ENCODE measurements at places on chromosomes 7 and 10.

- no peak for DNase-seq
These were observed 99.8 kb upstream of the STRIP2 start for GRCh38 chr7:129334473-129334872.

GRCh38 chr10:72334825-72335393 is 19.8 kb downstream of the DNAJB12 start:
- DNase-seq: peak; percentile 77

DNA sequence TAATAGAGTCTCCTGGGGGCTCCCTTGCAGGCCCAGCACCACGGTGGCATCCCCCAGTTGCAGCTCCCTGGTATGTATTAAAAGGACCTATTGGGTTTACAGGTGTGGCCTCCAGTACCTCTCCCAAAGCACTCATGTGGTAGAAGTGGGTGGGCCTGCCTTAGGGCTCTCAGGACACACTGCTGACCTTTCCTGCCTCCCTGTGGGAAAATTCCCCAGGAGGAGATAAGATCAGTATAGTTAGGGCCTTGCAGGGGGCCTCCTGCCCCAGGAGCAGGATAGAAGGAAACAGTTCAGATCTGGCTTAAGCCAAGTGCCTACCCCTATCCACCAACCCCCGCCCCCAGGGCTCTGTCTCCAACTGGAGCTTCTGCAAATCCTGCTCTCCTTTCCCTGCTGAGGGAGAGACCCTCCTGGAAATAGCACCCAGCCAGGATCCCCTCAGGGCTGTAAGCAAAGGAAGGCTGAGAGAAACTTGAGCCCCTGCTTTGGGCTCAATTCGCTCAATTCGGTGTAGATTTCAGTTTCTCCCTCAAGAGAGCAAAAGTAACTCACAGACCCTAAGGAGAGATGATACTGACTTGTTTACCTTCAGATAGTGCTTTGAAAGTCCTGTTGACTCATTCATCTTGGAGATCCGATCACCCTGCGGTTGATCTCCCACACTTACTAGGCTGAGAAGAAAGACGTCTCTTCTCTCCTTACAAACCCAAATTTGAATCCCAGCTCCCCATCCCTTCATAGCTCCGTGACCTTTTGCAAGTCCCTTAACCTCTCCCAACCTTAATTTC is 130.6 kb downstream of the WDR11 start:
- DNase-seq: no peak

DNA sequence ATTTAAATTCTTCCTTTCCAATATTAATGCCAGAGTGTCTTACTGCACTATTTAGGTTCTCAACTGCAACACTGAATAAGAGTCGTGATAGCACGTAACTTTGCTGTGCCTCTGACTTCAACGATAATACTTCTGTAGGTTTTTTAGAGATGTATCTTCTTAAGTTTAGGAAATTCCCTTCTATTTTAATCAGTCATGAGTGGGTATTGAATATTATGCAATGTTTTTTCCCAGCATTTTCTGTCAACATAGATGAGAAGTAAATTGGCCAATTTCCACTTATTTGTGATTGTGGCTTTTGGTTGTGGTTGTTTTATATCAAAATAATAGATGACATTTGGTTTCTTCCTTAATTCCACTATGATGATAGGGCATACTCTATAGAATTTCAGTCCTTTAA is 6.7 kb upstream of the STK17A start:
- no peak for DNase-seq

DNA sequence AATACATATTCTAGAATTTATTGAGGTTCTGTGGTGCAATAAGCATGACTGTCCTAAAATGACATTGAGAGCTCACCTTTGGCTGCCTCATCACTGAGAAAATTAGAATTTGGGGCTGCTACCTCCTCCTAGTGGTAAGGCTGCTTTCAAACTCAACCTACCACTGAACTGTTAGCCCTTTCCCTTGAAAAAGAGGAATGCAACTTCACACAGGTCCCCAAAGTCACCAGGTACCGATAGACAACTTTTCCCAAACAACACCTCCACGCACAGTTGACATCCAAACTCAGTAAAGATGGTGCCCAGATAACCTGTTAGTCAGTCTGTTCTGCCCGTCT is 75.9 kb upstream of the SCIN start:
- DNase-seq: no peak

GRCh38 chr10:76329891-76330575 is 898.6 kb downstream of the LRMDA start:
- DNase-seq: no peak

DNA sequence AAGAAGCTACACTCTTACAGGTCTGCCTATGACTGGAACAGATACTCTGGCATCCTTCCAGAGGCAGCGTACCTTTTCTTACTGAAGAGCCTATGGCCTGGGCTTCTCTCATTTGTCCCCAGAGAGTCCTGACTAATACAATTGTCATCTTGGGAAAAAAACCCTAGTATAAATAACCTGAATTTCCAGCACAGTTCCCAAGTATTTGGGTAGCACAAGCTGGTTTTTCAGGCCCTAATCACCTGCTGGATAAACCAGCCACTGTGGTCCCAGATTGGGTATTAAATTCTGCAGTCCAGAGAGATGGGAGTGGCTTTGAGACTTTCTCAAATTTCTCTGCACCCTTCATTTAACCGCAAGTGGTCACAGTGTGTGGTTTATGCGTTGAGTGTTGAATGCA is 186.8 kb upstream of the NEBL start:
- DNase-seq: no peak

DNA sequence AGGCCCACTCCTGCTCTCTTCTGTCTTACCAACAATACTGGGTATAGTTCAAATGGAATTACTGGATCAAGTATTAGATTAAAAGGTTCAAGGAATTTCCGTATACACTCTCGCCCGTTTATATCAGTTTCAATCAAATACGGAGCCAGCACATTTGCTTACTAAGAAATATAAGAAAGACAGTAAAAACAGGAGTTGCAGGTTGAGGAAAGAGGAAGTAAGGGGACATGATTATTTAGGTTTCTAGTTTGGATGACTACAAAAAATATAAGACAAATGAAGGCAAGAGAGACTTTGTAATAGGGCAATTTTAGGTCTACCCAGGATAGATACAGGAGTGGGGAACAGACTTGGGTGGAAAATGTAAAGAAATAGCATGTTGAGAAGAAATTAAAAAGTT is 109.9 kb upstream of the ABI1 start:
- no peak for DNase-seq

DNA sequence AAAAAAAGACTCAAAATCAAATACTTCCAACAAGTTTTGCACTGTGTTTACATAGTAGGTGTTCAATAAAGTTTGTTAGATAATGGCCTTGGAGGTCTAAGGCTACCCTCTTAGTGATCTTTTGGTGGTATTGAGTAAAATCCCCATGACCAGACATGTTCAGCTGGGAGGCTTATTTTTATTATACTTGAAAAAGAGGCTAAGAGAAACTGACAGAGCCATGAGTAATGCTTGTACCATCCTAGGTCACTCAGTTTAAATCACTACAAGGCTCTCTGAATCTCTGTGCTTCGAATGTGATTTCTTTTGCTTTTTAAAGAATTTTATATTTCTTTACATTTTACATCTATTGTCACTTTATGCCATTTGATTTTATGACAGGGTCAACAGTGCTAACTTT is 90.5 kb downstream of the TWIST1 start:
- no peak for DNase-seq

DNA sequence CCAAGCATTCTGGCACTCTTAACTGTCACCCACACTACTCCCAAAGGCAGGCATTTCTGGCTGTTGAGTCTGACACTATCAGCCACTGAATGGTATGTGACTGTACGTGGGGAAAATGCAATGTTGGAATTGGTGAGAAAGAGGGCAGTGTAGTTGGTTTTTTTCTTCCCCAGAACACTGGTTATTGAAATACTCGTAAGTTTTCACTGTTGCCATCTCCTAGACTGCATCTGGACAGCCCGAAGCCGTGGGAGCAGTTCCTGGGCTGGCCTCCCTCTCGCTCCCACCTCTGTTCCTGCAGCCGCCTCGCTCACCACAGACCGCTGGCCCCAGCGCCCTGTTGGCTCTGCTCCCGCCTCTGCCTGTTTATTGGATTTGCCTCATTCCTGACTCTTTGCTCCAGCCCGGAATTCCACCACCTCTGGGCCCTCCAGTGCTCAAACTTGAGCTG is 5.7 kb downstream of the PLCE1 start:
- no peak for DNase-seq

- DNase-seq: no peak
These were observed 142.4 kb upstream of the BMPER start for GRCh38 chr7:33762911-33763306.

GRCh38 chr10:22999942-23000341 is 72.1 kb downstream of the ARMC3 start:
- DNase-seq: no peak

- DNase-seq: no peak
These were observed 60.7 kb downstream of the R3HCC1L start for GRCh38 chr10:98195120-98195519.

- peak; percentile 44 for DNase-seq
These were observed 580 bp downstream of the EEPD1 start for GRCh38 chr7:36153571-36154097.

- no peak for DNase-seq
These were observed 29.3 kb downstream of the LMTK2 start for GRCh38 chr7:98135984-98136383.

DNA sequence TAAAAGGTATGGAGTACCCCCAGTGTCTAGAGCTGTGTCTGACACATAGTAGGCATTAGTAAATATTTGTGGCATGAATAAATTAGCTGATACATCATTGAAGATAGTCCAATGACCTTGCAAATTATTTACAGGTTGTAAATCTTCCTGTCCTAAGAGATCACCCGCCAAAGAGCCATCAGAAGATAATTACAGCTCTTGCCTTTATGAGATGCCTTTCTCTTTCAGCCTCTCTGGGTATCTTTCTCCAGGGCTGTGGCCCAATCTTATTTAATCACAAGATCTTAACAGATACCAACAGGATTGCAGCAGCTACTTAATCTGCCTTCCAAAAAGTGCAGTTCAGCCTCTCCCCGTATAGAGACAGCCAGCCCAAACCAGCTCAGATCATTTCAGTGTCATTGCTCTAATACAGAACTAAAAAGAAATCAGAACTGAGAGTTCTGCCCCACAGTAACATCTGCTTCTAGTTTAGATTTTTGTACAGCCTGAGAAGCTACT is 41.5 kb downstream of the MYOF start:
- no peak for DNase-seq

DNA sequence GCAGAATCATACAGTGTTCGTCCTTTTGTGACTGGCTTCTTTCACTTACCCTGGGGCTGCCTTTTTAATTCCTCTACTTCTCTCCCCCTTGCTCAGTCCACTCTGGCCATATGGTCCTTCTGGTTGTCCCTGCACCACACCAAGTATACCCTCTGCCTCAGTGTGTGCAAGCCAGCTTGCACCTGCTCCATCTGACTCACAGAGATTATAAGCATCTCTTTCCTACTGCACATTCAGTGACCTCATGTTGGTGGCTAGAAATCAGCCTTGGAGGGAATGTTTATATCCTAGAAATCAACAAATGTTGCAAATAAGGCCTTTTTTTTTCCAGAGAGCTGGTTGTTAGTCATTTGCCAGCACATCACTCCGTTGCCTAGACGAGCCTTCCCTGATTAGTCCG is 67.5 kb upstream of the C10orf90 start:
- DNase-seq: no peak

DNA sequence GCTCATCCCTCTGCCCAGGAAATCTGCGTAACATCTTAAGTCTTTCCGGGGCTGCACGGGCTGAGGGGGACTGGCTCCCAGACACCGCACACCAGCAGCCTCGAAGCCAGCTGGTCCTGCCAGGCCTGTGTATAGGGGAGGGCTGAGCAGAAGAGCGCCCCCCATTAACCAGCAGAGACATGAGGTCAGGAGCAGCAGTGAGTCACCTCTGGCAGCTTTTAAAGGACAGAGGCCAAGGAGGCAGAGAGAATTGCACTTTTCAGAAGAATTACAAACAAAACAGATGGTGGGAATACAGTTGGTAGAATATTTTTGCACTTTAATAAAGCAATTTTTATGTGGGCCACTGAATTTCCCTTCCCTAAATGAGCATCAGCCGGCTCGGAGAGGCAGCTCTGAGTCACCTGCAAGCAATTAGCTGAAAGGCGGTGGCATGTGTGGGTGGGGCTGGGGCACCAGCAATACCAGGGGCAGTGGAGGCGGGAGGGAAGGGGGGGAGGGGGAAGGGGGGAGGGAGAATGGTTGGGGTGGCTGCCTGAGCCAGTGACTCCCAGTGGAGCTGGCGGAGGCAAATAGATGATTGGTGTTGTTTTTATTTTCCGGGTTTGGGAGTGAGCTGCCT is 39.1 kb downstream of the GOLGA7B start:
- DNase-seq: no peak

DNA sequence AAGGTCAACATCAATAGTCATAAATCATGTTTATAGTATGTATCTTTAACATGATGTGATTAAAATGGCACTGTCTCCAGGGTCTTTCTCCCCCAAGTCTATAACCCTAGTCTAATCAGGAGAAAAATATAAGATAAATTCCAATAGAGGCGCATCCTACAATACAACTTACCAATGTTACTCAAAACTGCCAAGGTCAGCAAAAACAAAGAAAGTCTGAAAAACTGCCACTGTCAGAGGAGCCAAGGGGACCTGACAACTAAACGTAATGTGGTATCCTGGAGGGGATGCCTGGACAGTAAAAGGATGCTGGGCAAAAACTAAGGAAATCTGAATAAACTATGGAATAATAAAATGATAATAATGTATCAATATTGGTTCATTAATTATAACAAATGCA is 63.9 kb downstream of the TPK1 start:
- DNase-seq: no peak

- DNase-seq: no peak
These were observed 64.2 kb upstream of the DKK1 start for GRCh38 chr10:52249850-52250395.

DNA sequence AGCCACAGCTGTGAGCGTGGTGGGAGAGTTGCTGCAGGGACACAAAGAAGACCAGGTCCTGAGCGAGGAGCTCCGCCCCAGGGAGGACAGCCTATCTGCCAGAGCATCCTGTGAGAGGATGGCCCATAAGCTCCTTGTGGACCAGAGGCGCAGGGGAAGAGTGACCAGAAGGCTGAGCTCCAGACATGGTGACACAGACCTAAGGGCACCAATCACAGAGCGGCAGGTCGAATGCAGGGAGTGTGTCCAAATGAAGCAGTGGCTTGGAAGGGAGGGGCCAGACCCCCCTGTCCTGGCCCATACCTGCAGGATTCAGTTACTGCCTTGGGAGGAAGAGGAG is 135.8 kb upstream of the TMEM72 start:
- no peak for DNase-seq

- no peak for DNase-seq
These were observed 526.1 kb downstream of the CALN1 start for GRCh38 chr7:71886046-71886445.

- DNase-seq: no peak
These were observed 310.7 kb downstream of the GALNT17 start for GRCh38 chr7:71442492-71443190.

GRCh38 chr10:27369880-27370279 is 129.3 kb upstream of the ACBD5 start:
- no peak for DNase-seq

GRCh38 chr7:12111422-12112405 is 99.4 kb upstream of the TMEM106B start:
- DNase-seq: peak; percentile 28

DNA sequence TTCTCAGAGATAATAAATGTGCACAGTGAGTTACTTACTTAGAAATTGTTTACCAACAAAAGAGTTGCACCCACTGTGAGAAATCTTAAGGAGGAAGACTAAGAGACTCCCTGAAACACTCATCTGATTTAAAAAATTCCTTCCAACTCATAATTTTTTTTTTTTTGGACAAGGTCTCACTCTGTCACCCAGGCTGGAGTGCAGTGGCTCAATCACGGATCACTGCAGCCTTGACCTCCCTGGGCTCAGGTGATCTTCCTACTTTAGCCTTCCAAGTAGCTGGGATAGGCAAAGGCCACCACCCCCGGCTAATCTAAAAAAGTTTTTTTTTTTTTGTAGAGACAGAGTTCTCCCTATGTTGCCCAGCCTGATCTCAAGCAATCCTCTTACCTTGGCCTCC is 36.0 kb downstream of the MALSU1 start:
- no peak for DNase-seq
